ENCODE measurements at places on chromosomes 2 and 18.

DNA sequence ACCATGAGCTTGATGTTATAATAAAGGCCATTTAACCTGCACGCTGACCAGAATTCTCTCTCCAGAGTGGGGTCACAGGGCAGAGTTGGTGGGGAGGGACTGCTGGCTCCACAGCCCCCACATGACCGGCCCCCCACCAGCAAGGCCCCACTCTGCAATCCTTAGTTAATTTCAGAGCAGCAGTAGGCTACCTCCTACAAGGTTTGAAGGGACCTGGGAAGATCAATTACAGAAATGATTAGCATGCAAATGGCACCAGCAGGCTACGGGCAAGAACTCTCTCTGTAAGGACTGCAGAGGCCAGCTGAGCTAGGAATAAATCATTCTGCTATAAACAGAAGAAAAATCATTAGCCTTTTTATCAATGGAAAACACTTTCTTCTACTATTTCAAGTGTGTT, 135.3 kb downstream of the C1D start:
- DNase-seq = no peak

DNA sequence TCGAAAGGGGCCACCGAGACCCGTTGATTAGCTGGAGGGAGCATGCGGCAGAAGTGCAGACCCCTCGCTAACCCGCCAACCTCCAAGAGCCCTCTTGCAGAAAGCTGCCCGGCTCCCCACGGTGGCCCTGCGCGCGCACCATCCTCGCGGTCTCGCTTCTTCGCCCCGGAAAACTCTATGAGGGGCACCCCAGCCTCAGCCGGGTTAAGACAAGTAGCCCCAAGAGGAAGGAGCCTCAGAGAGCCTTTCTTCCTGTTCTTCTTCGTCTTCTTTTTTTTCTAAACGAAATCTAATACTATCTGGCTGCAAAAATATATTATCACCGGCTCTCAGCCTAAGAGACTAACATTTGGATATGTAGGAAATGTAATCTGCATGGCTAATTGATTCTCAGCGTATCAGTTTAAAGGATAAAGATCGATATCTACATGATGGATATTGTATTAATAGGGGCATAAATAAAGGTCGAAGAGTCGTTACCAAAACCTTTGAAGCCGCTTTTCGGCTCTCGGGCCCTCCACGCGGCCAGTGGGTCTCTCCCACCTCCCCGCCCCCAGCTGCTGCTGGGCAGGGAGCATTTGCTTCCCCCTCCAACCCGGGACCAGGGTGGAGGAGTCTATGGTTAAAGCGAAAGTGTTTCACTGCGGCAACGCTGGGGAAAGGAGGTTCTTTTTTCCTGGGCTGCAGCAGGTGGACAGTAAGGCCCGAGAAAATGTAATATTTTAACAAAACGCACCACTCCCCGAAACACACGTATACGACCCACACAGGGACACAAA, 6.1 kb upstream of the PAX3 start:
- no peak for DNase-seq

DNA sequence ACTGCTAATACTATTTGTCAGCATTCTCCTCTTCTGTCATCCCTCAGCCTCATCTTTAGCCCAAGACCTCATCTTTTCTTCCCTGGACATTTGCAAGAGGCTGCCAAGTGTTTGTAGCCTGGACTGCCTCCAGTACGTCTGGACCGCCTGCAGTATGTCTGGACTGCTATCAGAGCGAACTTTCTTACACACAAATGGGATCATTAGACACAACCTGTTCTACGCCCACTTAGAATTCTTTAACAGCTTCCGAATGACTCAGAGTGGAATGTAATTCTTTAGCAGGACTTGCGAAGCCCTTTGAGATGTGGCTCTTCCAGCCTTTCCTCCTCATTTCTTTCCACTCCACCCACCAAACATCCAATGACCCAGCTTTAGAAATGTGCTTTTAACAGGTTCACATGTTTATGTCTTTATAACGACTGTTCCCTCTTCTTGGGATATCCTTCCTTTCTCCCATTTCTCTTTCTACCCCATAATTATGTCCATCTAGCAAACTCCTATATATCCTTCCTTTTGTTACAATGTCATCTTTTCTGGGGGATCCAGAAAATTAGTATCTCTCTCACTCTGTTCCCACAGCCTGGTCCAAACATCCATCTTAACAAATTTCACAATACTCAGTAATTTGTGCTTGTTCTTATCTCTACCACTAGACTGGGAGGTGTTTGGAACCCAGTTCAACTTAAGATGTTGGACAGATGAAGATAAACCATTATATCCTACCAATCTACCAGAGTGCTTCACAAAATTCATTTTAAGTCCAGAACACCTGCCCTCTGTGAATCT, 171.3 kb upstream of the PGAP1 start:
- no peak for DNase-seq

DNA sequence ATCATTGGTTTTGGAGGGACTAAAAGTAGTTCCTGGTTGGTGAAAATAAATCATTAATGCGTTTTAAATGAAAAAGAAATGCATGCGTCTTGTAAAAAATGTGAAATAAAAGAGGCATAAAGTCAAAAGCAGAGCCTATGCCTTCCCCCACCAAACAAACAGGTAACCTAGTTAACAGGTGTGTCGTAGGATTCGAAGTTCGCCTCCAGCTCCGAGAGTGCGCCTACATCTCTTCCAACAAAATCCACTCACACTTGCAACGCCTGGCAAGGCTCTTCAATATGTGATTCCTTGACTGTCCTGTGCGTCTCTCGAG, 677 bp upstream of the SMAD4 start:
- no peak for DNase-seq

- DNase-seq = no peak
Observed at GRCh38 chr2:28334527-28334894, 58.1 kb upstream of the FOSL2 start.

DNA sequence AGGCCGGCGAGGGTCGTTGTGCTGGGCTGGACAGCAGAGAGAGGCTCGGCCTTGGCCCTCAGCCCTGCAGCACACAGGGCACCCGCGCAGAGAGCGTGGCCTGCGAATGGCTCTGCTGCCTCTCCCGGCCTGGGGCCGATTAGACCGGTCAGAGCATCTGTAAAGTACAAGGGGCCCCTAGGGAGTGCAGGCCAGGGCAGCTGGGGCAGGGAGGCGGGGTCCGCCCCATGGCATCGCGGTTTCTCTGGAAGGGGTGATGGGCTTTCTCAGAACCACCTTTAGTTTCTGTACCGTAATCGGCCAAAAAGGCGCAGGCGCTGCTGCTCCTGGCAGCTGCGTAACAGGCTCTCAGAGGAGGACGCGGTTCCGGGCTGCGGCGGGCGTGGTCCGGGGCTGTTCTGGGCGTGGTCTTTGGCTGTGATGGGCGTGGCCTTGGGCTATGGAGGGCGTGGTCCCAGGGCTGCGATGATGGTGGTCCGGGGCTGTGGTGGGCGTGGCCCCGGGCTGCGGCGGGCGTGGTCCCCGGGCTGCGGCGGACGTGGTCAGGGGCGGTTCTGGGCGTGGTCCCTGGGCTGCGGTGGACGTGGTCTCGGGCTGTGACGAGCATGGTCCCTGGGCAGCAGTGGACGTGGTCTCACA, 1.5 kb upstream of the GPR148 start:
- peak; percentile 90 for DNase-seq

- DNase-seq = no peak
Observed at GRCh38 chr18:47737956-47738355, 192.5 kb downstream of the SMAD2 start.

- no peak for DNase-seq
Observed at GRCh38 chr2:157800838-157801495, 75.2 kb downstream of the ACVR1 start.

GRCh38 chr18:32057624-32058165, 34.0 kb upstream of the RNF138 start:
- DNase-seq = no peak

DNA sequence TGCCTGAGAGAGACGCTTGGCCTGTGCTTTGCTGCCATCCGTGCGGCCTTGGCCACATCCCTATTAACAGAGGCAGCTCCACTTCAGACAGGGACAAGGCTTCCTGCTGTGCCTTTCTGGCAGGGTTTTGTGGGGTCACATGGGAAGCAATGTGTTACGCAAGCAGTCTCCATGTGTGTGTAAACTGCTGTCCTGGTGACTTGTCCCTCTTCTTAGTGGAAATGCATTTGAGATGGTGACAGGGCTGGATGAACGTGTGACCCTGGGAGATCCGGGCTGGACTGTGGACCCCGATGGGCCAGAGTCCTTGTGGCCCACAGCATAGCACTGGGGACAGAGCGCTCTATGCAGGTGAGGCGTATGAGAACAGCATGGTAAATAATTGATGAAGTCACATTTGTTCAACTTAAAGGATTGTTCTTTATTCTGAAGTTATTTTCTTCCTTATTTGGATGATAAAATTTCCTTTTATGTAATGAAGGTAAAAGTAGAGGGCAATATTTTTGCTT, 23.2 kb downstream of the ASB1 start:
- DNase-seq = no peak

- no peak for DNase-seq
Observed at GRCh38 chr2:184769023-184769422, 170.7 kb downstream of the ZNF804A start.

GRCh38 chr2:221581986-221582385, 9.9 kb upstream of the EPHA4 start:
- no peak for DNase-seq

- no peak for DNase-seq
Observed at GRCh38 chr2:101741775-101742520, 44.4 kb downstream of the MAP4K4 start.

DNA sequence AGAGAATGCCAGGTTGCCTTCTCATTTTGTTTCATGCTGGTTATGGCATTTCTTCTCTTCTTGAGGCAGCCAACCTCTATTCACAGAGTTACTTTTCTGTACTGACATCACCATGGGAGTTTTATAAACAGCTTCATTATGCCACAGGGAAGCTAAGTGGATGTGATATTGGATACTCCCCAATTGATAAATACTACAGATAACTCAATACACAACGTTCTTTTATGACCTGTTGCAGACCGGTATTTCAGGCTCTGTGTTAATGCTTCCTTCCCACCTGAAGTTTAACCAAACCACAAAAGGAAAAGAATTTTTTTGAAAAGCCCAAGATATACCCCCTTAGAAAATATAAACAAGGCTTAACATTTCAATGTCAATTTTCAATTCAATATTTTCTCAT, 258.3 kb upstream of the SOX11 start:
- no peak for DNase-seq

GRCh38 chr2:122080871-122081270, 325.4 kb downstream of the TSN start:
- no peak for DNase-seq

- no peak for DNase-seq
Observed at GRCh38 chr2:58336416-58336815, 95.3 kb upstream of the FANCL start.

DNA sequence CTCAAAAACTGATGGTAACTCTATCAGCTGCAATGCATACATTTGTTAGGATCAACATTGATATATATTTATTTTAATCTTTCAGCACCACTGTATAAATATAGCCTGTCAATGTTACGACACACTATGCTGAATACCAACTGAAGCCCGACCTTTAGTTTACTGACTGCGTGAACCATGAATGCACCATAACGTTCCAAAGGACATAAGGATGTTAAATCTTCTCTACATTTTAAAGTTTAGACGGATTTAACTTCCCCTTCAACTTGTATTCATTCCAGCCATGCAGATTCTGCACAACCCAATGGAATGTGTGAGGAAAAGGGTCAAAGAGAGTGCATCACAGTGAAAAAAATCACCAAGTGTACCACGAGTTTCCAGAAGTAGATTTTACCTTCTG, 489.5 kb downstream of the IRS1 start:
- DNase-seq = no peak
